ENCODE measurements at places on chromosomes 6 and 20.

GRCh38 chr6:88483424-88483823 is 317.3 kb upstream of the CNR1 start:
- DNase-seq = no peak

DNA sequence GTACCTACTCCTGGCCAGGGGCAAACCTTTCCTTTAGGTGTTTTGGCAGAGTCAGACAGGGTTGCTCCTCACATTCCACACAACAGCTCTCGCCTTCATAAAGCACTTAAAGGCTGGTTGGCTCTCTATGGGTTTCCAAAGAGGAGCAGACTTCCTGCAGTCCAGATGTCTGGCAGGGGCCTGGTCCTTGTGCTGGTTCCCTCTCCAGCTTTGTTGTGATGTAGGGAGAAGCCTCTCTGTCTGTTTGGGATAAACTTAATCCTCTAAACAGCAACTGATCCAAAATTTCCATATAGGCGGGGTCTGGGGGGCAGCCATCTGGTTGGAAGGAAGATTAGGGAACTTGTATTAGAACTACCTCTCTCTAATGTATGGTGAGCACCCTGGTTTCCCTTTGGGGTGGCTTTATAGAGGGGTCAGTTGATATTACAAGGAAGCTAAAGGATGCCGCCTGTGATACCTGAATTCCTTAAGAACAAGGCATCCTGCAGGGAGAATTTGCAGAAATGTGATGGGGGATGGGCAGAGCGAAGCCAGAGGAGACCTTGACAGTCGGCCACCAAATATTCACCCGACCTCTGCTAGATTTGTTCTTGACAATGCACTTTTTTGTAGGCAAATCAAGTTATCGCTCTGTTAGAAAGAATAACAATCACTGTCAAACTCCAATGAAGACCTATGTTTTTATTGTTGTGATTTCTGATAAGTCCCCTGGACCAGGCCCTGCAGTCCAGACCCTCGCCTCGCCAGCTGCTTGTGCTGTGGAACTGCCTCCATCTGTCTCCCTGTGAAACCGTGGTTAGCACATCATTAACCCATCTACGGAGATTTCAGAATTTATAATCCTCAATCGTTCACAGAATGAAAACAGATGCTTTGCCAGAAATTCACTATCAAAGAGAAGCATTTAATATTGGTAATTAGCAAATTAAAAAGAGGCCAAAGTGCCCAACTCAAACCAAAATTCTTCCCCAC is 94.0 kb upstream of the RALGAPA2 start:
- no peak for DNase-seq

DNA sequence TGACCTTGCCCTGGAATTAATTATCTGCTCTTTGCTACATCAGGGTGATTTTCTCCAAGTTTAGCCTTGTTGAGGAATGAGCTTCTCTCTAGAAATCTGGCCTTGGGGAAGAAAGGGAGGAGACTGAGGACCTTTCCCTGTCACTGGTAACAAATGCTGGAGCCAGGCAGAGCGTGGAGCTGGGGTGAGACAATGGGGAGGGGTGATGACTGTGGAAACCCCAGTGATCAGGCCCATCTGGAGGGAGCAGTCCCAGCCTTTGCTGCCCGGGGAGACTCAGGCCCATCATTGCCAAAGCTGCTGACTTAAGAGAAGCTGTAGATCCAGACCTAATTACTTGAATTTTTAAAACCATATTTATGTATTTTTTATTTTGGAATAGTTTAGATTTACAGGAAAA is 31.3 kb downstream of the BCAS4 start:
- no peak for DNase-seq

- no peak for DNase-seq
Measured at GRCh38 chr6:44672841-44673240, 285.3 kb downstream of the CDC5L start.

- no peak for DNase-seq
Measured at GRCh38 chr6:1042583-1043457, 269.1 kb upstream of the FOXQ1 start.

GRCh38 chr6:47258724-47259347 is 50.9 kb downstream of the TNFRSF21 start:
- no peak for DNase-seq

- no peak for DNase-seq
Measured at GRCh38 chr6:30885481-30885998, 1.2 kb downstream of the DDR1 start.

Data from activated CD4-positive, alpha-beta T cell treated with anti-CD3 and anti-CD28 coated beads, Interleukin-2, amount 50 U/mL, for 24 hours (primary cell).